Vagina (tissue), 2 donors: ENCODE measurements at places on chromosomes 11 and 22. TPM values are rescaled to one million over a fixed set of nuclear protein-coding genes. Genes with fewer than 3 reads are reported as not detected.

Gene SERPING1
- 779 TPM for total RNA-seq

Gene NCAM1
- 33.6 TPM for total RNA-seq

Gene DHCR7
- 26.8 TPM for total RNA-seq

Gene TRIM6
- 3.9 TPM for total RNA-seq

GRCh38 chr11:31986201-31986889 is 104.5 kb upstream of the RCN1 start:
- H3K4me1 ChIP-seq, result no peaks in the 10 kb centered on the region
- no peak overlapping the region for H3K4me3 ChIP-seq
- H3K27me3 ChIP-seq, result no peaks in the 10 kb centered on the region
- DNase-seq, result no peak
- H3K36me3 ChIP-seq, result no peaks in the 10 kb centered on the region

DNA sequence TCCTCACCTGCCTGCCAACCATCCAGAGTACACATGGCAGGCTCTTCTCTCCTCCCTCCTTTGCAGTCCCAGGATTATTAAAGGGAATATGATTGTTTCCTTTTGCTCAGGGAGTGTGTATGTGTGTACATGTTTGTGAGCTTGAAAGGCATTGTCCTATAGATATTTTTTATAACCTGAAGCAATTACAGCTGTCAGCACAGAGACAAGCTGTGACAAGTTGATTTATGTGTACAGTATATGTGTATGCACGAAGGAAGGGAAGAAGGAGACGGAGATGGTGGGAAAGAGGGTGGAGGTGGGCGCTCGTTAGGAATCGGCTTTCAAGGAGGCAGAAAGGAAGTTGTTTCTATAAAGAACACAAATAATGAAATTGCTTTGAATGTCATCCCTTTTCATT is 537.0 kb downstream of the NTM start:
- H3K4me3 ChIP-seq, result no peak overlapping the region
- no peaks in the 10 kb centered on the region for H3K27me3 ChIP-seq
- no peaks in the 10 kb centered on the region for H3K36me3 ChIP-seq
- no peak for DNase-seq
- H3K27ac ChIP-seq, result no peak overlapping the region

GRCh38 chr11:112477581-112478317 is 217.1 kb upstream of the PLET1 start:
- no peak overlapping the region for H3K4me3 ChIP-seq
- H3K27ac ChIP-seq, result no peak overlapping the region
- H3K36me3 ChIP-seq, result no peaks in the 10 kb centered on the region
- no peaks in the 10 kb centered on the region for H3K27me3 ChIP-seq
- H3K4me1 ChIP-seq, result no peaks in the 10 kb centered on the region

DNA sequence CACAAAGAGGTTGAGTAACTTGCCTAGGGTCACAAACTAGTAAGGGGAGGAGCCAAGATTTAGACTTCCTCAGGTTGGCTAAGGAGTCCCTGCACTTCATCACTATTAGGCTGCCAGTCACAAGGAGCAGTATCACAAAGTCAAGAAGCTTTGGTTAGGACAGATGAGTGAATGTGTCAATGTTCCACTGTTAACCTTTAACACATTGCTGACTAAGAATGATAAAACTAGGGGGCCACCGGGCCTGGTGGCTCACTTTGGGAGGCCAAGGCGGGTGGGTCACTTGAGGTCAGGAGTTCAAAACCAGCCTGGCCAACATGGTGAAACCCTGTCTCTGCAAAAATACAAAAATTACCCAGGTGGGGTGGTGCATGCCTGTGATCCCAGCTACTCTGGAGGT is 32.0 kb downstream of the TMEM123 start:
- H3K36me3 ChIP-seq, result no peaks in the 10 kb centered on the region
- DNase-seq, result no peak
- H3K27me3 ChIP-seq, result no peaks in the 10 kb centered on the region

- no peak for DNase-seq
- peak overlapping the region; percentile 89 for H3K27ac ChIP-seq
- no peak overlapping the region for H3K4me3 ChIP-seq
- no peaks in the 10 kb centered on the region for H3K27me3 ChIP-seq
Observed at GRCh38 chr22:50192436-50193204, 6.9 kb downstream of the TRABD start.

- H3K4me1 ChIP-seq, result peaks cover 4% of the 10 kb centered on the region
- H3K27me3 ChIP-seq, result no peaks in the 10 kb centered on the region
- no peak overlapping the region for H3K27ac ChIP-seq
- H3K4me3 ChIP-seq, result no peak overlapping the region
Observed at GRCh38 chr11:122108192-122108799, 7.7 kb downstream of the BLID start.

- no peaks in the 10 kb centered on the region for H3K27me3 ChIP-seq
- H3K4me3 ChIP-seq, result no peak overlapping the region
- H3K4me1 ChIP-seq, result no peaks in the 10 kb centered on the region
- no peak overlapping the region for H3K27ac ChIP-seq
Observed at GRCh38 chr11:46129133-46129532, 7.9 kb upstream of the PHF21A start.

DNA sequence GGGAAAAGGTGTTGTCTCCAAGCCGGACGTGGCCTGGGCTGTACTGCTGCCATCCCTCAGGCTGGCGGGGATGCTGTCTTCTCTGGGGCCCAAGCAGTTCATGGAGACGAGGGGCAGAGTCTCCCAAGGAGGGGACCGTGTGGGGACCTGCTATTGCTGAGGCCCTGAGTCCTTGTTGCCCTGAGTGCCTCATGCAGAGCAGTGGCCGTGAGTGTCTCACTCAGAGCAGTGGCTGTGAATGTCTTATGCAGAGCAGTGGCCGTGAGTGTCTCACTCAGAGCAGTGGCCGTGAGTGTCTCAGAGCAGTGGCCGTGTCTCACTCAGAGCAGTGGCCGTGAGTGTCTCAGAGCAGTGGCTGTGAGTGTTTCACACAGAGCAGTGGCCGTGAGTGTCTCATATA is 54.7 kb downstream of the GRAMD4 start:
- no peak for DNase-seq
- H3K4me1 ChIP-seq, result peaks cover 14% of the 10 kb centered on the region
- no peaks in the 10 kb centered on the region for H3K36me3 ChIP-seq
- H3K27me3 ChIP-seq, result no peaks in the 10 kb centered on the region

DNA sequence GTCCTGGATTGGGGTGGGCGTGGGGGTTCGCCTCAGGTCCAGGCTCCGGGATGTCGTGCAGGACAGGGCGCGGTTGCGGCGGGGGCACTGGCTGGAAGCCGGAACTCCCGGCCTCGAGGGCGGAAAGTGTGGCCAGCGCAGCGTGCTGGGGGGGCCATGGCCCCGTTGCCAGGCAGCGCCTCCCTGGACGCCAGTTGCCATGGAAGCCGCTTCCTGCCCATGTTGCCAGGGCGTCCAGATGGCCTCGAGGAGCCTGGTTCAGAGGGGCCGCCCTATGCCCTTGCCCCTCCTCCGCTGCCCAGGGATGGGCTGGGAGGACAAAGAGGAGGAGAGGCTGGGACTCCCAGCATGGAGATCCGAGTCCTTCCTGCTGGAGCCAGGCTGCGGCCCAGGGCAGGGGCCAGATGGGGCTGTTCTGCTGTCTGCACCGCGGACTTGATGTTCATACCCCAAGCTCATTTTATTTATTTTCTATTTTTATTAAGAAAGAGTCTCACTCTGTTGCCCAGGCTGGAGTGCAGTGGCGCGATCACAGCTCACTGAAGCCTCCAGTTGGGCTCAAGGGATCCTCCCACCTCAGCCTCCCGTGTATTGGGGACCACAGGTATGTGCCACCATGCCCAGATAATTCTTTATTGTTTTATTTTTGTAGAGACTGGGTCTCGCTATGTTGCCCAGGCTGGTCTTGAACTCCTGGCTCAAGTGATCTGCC is 4.6 kb upstream of the CCDC188 start:
- DNase-seq, result no peak
- H3K4me1 ChIP-seq, result no peaks in the 10 kb centered on the region
- no peak overlapping the region for H3K4me3 ChIP-seq
- no peaks in the 10 kb centered on the region for H3K27me3 ChIP-seq
- no peaks in the 10 kb centered on the region for H3K36me3 ChIP-seq

DNA sequence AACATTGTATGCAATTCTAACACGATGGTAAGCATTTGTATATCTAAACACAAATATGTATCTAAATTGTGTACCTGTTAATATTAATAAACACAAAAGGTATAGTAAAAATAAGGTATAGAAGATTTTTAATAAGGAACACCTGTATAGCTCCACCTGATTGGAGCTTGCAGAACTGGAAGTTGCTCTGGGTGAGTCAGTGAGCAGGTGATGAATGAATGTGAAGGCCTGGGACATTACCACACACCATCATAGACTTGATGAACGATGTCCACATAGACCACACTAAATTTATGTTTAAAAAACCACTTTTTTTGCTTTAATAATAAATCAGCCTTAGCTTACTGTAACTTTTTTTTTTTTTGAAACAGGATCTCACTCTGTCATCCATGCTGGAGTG is 97.6 kb upstream of the CLMP start:
- H3K36me3 ChIP-seq, result no peaks in the 10 kb centered on the region
- no peaks in the 10 kb centered on the region for H3K27me3 ChIP-seq
- no peak overlapping the region for H3K27ac ChIP-seq
- H3K4me1 ChIP-seq, result no peaks in the 10 kb centered on the region

DNA sequence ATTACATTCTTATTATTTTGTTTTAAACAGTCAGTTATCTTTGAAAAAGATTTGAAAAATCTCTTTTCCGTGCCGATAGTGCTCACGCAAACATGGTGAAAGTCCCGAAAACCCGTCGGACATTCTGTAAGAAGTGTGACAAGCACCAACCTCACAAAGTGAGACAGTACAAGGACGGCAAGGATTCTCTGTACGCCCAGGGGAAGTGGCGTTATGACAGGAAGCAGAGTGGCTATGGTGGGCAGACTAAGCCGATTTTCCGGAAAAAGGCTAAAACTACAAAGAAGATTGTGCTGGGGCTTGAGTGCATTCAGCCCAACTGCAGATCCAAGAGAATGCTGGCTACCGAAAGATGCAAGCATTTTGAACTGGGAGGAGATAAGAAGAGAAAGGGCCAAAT is 28.7 kb upstream of the CTSD start:
- H3K4me1 ChIP-seq, result peaks cover 3% of the 10 kb centered on the region
- no peak for DNase-seq
- H3K36me3 ChIP-seq, result no peaks in the 10 kb centered on the region
- H3K4me3 ChIP-seq, result no peak overlapping the region
- no peaks in the 10 kb centered on the region for H3K27me3 ChIP-seq
- H3K27ac ChIP-seq, result no peak overlapping the region

DNA sequence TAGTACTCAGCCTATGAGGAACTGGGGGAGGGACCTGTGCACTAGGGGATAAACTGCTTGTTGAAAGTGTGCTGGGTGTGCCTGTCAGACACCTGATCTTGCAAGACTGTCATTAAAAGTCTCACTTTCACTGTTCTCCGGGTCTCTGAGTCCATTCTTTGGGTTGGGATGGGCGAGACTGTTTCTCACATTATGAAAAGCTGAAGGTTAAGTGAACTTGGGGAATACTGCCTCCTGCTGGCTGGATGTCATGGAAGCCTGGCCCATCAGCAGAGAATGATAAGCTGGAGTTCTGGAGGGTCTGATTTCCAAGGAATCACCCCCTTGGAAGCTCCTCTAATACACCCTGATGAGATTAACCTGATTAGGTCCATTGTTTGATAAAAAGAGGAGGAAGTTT is 9.0 kb upstream of the VPREB1 start:
- no peak for DNase-seq
- H3K27ac ChIP-seq, result no peak overlapping the region
- no peaks in the 10 kb centered on the region for H3K36me3 ChIP-seq
- H3K27me3 ChIP-seq, result no peaks in the 10 kb centered on the region

DNA sequence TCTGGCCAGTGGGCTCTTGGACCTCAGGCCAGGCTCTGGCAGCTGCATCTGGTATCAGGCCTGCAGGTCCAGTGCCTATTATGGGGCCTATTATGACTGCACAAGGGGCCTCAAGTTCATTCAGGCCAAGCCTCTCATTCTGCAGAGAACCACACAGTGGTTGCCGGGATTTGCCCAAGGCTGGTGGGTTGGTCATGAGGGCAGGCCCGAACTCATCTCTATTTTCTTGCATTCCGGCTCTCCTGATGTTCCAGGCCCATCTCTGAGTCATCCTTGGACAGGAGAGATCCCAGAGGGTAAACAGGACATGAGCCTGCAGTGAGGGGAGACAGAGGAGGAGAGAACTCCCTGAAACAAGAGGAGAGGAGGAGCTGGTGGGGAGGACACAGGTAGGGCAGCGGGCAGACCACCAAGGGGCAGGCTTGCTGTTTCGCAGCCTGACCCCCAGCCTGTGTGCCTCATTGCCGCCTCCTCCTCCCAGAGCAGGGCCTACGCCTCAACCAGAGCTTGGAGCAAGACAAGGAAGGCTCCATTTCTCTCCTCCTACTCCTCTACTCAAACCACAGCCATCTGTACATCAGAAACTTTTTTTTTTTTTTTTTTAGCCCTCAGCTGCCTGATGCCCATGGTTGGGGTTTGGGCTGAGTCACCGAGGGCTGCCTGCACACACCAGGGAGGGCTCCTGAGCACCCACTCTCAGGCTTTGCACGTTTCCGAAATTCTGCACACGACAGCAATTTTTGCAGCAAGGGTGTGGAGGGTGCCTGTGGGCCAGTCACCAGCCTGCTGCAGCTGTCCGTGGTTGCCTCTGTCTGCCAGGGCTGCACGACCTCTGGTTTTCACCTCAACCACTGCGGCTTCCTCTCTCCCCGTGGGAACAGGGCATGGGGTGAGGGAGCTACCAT is 12.7 kb upstream of the TREH start:
- peak overlapping the region; percentile 7 for H3K27ac ChIP-seq
- peaks cover 33% of the 10 kb centered on the region for H3K4me1 ChIP-seq
- no peak overlapping the region for H3K4me3 ChIP-seq
- H3K27me3 ChIP-seq, result no peaks in the 10 kb centered on the region
- H3K36me3 ChIP-seq, result no peaks in the 10 kb centered on the region
- DNase-seq, result no peak

- H3K36me3 ChIP-seq, result no peaks in the 10 kb centered on the region
- no peak overlapping the region for H3K4me3 ChIP-seq
- H3K4me1 ChIP-seq, result no peaks in the 10 kb centered on the region
- no peak for DNase-seq
- H3K27me3 ChIP-seq, result no peaks in the 10 kb centered on the region
- peak overlapping the region; percentile 25 for H3K27ac ChIP-seq
Observed at GRCh38 chr11:110525883-110526282, 96.1 kb downstream of the FDX1 start.

DNA sequence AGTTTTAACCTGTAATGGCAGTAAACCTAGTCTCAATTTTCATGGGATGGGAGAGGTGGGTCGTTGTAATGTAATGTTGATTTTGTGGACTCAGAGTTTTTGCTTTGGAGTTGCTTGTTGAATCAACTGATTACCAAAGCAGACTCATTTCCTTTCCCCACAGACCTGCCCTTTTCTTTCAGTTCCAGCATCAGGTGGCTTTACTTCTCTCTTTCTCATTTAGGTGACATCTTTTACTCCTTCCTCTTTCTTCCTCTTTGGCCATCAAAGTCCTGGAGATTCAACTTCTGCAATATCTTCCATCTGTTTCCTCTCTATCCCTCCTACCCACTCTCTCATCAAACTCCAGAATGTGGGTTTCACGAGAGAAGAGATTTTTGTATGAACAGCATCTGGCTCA is 313.9 kb downstream of the TMEM135 start:
- no peak for DNase-seq
- peaks cover 19% of the 10 kb centered on the region for H3K4me1 ChIP-seq
- H3K4me3 ChIP-seq, result no peak overlapping the region
- no peaks in the 10 kb centered on the region for H3K36me3 ChIP-seq
- H3K27me3 ChIP-seq, result no peaks in the 10 kb centered on the region

GRCh38 chr11:95793116-95793515 is 2.8 kb downstream of the CEP57 start:
- H3K4me3 ChIP-seq, result no peak overlapping the region
- H3K36me3 ChIP-seq, result no peaks in the 10 kb centered on the region
- no peak overlapping the region for H3K27ac ChIP-seq
- no peaks in the 10 kb centered on the region for H3K27me3 ChIP-seq

- H3K4me3 ChIP-seq, result no peak overlapping the region
- no peak for DNase-seq
- H3K27ac ChIP-seq, result no peak overlapping the region
- H3K36me3 ChIP-seq, result no peaks in the 10 kb centered on the region
- no peaks in the 10 kb centered on the region for H3K4me1 ChIP-seq
Observed at GRCh38 chr11:68929706-68930570, 26.2 kb downstream of the IGHMBP2 start.
